Gastroesophageal sphincter (tissue), 4 donors: ENCODE measurements at places on chromosomes 2 and 18. TPM values are rescaled to one million over a fixed set of nuclear protein-coding genes. Genes with fewer than 3 reads are reported as not detected.

DNA sequence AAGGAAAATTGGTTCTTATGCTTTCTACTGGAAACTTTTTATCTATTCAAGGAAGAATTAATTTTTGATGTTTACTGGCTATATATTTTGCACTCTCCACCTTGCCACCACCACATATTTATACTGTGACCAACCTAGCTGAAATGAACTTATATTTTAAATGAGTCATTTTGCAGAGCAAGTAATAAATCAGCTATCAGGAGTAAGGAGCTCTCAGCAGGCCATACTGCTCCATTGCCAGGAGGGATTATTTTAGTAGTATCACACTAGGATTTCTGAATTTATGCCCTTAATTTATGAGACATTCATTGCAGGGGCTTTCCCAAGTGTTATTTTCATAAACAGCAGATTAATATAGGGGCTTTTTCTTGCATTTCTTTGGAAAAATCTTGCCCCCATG is 125.8 kb upstream of the CYP1B1 start:
- no peak for ATAC-seq

- ATAC-seq: peak; percentile 39
These were observed 74.7 kb downstream of the EIPR1 start for GRCh38 chr2:3302751-3303582.

DNA sequence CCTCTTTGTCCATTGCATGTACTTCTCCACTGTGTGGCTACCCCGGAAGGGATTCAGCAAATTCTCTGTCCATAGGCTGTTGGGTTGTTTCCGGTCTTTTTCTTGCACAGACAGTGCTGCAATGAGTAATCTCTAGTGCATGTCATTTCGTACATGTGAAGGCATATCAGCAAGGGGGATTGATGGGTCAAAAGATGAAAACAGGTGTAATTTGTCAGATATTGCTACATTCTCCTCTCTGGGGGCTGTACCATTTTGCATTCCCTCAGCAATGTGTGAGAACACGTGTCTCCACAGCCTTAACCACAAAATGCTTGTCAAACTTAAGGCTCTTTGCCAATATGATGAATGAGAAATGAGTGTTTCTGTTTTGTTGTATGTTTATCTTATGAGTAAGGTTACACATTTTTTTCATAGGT is 60.5 kb downstream of the KLHL29 start:
- ATAC-seq: no peak

DNA sequence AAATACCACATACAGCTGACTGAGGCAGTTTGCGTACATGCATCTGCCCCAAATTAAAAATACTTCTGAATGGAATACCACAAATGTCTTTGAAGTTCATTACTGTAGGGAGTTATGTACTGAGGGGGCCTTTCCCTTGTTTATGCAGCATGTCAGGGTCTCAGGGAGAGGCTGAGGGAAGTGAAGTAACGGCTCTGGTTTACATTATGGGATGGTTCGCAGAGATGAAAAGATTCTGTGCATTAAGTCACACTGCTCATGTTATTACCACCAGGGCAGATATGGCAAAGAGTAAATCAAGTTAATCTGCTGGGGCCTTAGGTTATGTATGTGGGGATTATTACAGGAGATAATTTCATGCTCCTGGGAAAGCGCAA is 385.9 kb upstream of the RND3 start:
- no peak for ATAC-seq

GRCh38 chr18:64806691-64807090 is 657.8 kb upstream of the LINC00305 start:
- no peak for ATAC-seq

- ATAC-seq: peak; percentile 79
These were observed 87.0 kb downstream of the EPB41L3 start for GRCh38 chr18:5456577-5457461.

- ATAC-seq: no peak
These were observed 518.2 kb upstream of the ZEB2 start for GRCh38 chr2:145038041-145038525.

DNA sequence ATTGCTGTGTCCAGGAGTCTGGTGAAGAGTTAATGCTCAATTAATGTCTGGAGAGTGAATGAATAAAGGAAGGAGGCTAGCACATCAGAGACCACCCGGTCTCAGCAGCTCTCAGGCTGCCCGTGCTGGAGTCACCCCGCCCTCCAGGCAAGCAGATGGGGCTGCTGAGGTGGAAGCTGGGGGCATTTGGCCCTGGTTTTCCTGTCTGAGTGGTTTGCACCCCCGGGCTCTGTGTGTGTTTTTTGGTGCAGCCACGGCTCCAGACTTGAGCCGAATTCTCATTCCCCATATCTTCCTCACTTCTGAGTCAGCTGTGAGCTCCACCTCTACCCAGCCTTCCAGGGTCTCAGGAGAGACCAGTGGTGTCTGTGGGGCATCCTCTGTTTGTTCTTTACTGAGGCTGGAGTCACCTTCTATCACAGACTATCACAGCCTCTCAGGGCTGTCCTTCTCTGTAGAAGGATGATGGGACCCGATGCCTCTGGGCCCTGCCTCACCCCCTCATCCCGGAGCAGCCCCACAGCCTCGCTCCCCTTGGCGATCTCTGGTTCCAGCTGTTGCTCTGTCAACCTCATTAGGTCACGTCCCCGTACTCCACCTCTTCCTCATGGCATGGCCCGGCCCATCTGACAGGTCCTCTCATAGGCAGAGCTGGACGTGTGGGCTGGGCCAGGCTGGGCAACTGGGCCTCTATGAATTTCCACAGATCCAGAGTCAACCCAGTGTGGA is 60.8 kb downstream of the HS1BP3 start:
- ATAC-seq: no peak

GRCh38 chr2:226184540-226184939 is 615.1 kb downstream of the IRS1 start:
- ATAC-seq: no peak

GRCh38 chr2:43104763-43105162 is 121.6 kb downstream of the ZFP36L2 start:
- ATAC-seq: no peak

DNA sequence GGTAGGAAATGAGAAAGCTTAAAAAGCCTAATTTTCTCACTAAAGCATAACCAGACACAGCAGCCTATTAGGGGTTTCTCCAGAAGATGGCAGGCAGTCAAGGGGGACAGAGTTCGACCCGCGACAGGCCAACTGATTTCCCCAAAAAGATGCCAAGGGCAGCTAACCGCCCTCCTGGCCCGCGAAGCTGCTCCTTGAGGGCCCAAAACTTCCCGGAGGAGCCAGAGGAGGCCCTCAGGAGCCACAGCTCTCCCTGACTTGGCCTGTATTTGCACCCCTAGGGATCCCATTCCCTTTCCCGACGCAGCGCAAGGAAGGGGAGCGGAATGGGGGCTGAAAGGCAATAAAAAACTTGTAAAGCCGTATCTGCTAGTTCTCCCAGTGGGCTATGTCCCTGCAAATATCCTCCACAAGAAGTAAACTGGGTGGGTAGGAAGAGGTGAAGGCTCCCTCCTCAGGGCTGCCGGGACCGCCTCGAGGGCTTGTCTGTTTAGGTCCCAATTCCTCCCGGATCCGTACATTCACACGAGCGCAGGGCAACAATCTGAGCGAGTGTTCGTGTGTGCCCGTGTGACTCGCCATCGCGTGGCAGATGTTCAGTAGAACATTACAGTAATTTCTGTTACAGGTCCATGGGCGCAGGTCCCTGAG is 756 bp upstream of the NAGK start:
- ATAC-seq: no peak

DNA sequence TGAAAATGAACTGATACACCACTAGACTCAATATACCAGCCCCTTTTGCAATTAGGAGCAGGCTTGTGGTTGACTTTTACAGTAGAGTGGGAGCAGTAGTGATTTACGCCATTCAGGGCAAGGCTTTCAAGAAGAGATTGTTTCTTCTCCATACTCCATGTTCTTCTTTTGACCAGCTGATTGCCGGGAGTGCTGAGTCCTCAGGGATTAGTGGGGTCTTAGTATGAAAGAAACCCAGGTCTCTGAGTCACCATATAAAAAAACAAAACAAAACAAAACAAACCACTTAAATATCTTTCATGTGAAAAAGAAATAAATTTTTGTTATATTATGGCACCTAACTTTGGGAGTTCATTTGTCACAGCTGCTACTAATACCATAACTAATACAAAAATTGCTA is 465.6 kb upstream of the TRIB2 start:
- no peak for ATAC-seq

- no peak for ATAC-seq
These were observed 12.8 kb upstream of the GCG start for GRCh38 chr2:162164802-162165201.

DNA sequence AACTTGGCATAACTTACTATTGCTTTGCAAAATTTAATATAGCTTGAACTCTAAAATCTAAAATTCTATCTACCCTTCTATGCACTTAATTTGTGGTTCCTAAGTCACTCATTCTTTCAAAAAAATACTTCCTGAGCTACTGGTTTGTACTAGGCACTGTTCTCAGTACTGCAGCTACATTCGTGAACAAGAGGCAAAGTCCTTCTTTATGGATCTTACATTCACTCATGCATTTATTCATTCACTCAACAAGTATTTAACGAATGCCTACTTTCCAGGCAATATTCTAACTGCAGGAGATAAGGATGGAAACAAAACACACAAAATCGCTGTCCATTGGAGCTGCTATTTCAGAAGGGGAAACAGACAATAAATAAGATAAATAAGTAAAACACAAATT is 104.8 kb downstream of the NBAS start:
- ATAC-seq: no peak

DNA sequence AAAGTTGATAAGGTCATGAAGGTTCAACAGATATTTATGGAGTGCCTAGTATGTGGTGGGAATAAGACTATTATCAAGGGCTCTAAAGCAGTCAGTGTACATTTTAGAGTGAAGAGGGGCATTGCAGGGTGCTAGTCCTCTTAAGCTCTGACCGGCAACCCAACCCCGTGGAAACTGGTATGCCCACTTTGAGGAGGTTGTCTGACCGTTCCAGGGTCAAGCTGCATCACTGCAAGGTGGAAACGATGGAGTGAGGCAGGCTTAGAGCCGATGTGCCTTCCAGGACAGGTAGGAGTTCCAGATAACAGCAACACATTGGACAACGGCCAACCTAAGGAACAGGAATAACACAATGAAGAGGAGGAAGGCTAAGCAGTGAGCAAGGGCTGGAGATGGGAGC is 1.4 kb upstream of the UCN start:
- ATAC-seq: no peak

GRCh38 chr2:64202206-64202845 is 58.1 kb upstream of the PELI1 start:
- peak; percentile 51 for ATAC-seq

- no peak for ATAC-seq
These were observed 14.4 kb upstream of the EGR4 start for GRCh38 chr2:73307720-73308119.

- peak; percentile 82 for ATAC-seq
These were observed at the start of gene PSTPIP2 for GRCh38 chr18:46071653-46072375. Gene PSTPIP2 (minus strand): TSS chr18:46072260. CDS start chr18:46072188, 72 bp downstream.

DNA sequence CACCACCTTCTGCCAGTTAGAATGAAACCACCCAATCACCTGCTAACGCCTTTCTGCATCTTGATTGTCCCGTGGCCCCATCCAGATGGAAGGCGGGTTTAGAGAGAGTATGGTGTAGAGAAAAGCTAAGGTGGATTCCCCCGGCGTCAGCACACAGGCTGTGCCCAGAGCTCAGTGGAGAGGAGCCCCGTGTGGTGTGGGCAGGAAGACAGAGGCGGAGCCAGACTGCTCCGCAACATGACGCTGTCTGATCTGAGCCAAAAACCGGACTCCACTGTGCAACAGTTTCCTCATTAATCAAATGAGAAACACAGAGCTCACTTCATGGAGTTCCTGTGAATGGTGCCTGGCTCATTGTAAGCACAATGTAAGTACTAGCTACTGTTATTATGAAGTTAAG is 448.1 kb upstream of the SMIM21 start:
- ATAC-seq: peak; percentile 77

- no peak for ATAC-seq
These were observed 152.2 kb downstream of the MTX2 start for GRCh38 chr2:176421297-176422050.

DNA sequence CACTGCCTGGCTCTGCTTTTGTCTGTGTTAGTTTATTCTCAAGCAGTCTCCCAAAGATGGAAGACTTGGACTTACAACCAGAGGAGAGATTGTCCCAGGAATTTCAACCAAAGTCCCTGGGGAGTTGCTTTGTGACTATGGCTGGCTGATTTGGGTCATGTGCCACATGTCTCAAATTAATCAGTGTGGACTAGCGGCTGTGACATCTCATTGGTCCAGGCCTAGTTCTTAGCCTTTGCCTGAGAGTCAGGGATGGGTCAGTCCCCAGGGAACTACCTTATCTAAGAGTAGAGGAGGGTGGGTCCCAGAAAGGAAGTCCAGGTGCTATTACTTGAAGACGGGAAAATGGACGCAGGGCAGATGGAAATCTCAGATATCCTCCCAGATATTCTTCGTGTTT is 217.1 kb downstream of the ACKR3 start:
- ATAC-seq: no peak

DNA sequence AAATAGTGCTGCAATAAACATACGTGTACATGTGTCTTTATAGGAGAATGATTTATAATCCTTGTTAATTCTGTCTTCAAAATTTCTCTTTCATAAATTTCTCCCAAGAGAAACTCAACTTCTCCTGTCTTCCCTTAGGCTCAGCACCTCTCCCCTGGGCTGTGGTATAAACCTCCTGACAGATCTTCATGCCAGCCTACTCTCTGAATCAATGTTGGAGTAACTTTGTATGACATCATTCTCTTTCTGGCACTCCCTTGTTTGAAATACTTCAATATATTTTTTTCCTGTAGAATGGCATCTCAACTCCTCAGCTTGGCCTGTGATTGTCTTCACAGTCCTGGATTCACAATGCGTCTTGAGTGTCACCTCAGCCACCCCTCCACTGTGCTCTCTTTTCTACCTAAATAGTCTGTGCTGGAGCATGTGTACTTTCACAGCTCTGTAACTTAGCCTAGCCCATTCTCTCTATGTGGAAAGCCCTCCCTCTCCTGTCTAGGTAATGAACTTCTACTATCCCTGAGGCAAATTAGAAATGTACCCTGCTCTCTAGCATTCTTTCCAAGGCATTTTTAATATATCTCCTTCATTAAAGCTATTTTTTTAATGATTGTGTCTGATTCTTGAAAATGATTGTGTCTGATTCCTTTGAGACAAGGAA is 649.9 kb upstream of the FANCL start:
- no peak for ATAC-seq

DNA sequence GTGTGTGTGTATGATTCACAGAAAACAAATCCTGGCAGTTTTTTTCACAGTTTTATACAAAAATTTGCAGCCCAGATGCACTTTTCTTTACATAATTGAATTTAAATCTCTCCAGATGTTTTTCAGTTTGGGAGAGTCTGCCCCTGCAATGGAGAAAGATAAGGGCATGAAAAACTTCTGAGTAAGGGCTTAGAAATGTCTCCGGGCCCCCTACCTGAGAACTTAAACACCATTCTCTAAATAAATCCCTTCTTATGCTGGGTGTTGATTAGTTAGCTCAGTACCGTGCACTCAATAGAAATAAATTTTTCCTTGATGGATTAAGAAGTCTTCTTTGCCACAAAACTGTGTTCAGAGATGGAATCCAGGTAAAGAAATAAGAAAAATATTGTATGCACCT is 64.5 kb downstream of the DPP4 start:
- no peak for ATAC-seq

Gene L3MBTL4
- total RNA-seq: 0.46 TPM

Gene CAPN14
- 1.7 TPM for total RNA-seq

Gene EVA1A
- not detected for total RNA-seq

Gene GKN1
- total RNA-seq: not detected

Gene CARF
- 10.7 TPM for total RNA-seq

Gene UCN
- total RNA-seq: 1.7 TPM

Gene UGT1A3
- not detected for total RNA-seq

Gene ATOH8
- total RNA-seq: 34.5 TPM

Gene SERPINB4
- 1.9 TPM for total RNA-seq

Gene DSEL
- 10.9 TPM for total RNA-seq

Gene CRYGB
- not detected for total RNA-seq

Gene BOK
- total RNA-seq: 128 TPM

Gene ERBB4
- 0.54 TPM for total RNA-seq

Gene CFC1
- total RNA-seq: not detected
